Activated T-cell treated with anti-CD3 and anti-CD28 coated beads for 48 hours (primary cell): ENCODE measurements at places on chromosomes 12 and 14.

DNA sequence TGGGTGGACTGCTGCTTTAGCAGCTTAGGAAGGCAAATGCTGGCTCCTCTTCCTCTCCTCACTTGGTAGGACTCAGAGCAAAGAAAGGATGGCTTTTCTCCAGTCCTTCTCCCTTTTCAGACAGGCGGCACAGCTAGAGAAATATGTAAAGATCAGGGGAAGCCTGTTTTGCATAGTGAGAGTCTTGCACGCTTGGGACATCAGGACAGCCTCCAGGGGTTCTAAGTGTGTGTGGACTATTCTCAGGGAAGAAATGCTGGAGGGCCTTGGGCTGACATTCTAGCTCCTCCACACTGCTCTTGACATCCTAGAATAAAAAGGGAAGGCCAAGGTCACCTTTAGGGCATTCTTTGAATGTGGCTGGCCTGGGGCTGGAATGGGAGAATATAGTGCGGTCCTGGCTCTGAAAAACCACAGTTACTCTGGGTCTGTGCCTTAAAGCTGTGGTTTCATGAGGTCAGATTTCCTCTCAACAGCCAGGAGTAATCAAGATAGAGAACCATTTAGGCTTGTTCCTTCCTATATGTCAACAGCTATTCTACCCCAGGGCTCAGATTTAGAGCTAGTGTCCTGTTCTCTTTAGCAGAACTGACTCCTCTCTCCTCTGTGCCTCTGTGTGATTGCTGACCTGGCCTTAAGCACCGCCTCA lies 24.3 kb downstream of the CMA1 start:
- DNase-seq, result no peak

- DNase-seq, result no peak
Measured at GRCh38 chr12:19643635-19644034, 204.3 kb downstream of the AEBP2 start.

- DNase-seq, result no peak
Measured at GRCh38 chr12:81078469-81079196, 754 bp downstream of the ACSS3 start.

DNA sequence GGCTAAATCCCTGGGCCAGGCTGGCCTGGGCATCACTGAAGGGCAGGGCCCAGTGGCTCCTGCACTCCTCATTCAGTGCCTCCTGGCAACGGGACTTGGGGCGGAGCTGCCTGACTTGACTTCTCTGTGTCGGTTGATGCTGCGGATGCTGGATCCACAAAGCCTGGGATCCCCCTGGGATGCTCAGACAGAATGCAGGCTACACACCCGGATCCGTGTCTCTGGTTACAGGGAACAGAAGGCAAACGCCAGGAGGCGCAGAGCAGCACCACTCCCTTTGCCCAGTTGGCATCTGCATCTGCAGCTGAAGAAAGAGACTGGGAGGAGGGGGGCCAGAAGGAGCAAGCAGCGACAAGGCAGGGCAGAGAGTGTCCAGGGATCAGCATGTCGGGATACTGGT lies 154.5 kb upstream of the FKBP4 start:
- DNase-seq, result no peak

GRCh38 chr12:130572553-130572952 lies 143.5 kb downstream of the RIMBP2 start:
- no peak for DNase-seq

- no peak for DNase-seq
Measured at GRCh38 chr12:19904819-19905218, 463.5 kb upstream of the PDE3A start.

GRCh38 chr12:124232654-124232987 lies 62.3 kb upstream of the RFLNA start:
- no peak for DNase-seq

DNA sequence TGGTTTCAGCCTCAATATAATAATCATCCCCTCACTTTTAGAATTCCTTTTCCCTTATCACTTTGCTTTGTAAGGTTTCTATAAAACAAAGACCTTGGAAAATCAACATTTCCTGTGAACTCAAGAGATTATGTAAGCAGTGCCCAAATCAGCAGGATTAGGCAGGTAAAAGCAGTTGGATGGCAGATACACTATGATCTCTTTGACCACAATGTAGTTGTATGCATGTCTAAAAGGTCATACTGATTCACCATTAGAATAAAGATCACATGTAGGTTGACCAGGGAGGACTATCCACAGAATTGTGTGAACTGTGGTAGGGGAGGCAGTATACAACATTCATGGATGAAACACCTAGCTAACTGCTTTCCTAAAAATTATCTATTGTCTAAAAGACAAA lies 57.5 kb downstream of the DENND5B start:
- no peak for DNase-seq

DNA sequence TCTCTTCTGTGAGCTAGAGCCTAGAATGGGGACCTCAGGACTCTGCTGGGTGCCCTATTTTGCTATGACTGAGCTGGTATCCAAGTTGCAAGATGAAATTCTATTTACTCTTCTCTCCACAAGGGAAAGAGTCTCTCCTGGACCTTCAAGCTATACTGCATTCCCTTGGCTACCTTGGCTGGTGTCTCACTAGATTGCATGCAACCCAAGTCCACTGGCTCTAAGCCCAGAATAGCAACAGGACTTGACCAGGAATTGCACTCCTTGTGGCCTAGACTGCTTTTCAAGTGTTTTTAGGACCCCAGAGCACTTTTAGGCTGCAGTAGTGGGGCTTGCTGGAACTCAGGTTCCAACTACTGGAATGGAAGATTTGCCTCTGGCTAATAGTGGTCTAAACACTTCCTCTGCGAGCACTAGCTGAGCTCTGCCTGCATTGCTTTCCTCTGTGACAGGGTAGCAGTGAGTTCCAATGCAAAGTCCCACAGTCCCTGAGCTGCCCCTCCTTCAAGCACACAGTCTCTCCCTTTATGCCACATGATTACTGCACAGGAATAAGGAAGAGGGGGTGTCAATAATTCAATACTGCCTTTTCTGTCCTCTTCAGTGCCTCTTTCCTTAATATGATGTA lies 1009.1 kb upstream of the FLRT2 start:
- DNase-seq, result no peak

DNA sequence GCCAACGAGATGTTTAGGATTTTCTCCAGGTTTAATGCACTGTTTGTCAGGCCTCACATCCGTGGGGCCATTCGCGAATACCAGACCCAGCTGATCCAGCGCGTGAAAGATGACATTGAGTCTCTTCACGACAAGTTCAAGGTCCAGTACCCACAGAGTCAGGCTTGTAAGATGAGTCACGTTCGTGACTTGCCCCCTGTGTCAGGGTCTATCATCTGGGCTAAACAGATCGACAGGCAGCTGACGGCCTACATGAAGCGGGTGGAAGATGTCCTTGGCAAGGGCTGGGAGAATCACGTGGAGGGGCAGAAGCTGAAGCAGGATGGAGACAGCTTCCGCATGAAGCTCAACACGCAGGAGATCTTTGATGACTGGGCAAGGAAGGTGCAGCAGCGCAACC lies 21.6 kb downstream of the DYNC1H1 start:
- no peak for DNase-seq

DNA sequence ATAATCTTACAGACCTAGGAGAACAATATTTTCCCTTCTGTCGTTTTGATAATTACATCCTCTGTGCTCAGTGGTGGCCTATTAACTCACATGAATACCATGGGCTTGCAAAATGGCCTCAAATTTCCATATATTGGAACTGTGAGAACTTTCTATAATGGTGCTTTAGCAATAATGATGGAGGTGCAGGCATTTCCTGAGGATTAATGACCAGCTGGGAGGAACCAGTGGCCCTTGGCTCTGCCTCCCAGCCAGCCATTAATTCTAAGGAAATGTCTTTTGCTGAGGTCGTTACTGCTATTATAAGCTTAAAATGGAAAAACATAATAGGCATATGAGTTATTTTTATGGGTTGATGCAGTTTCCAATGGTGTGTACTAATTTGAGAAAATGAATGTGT lies 33.6 kb downstream of the HMGA2 start:
- DNase-seq, result no peak

DNA sequence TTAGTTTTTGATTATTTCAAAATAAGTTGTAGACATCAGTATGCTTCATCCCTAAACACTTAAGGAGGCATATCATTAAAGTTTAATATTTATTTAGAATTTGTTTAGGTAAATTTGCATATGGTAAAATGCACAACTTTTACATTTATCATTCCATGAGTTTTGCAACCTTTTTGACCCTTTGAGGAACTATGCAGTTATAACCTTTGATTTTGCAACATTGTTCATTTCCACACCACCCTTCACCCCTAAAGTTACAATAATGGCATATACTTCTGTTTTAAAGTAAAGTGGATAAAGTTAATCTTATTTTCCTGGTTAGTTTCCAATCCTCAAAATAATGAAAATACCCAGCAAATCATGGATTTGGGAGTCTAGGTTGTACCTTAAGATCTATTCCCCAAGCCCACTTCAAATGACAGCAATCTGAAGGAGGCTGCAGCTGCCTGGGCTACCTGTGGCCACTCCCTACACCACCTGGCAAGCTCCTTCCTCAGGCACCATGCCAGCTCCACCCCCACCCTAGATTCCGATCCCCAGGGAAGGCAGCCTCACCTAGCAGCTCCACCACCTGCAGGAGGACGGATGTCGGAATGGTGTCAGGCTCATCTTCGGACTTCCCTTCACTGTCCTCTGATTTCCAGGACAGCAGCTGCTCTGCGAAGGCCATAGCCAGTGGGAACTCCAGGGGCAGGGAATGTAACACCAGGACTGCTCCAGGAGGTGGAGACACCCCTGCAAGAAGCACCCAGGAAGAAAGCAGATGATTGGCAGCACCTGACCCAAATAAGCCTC lies 65.1 kb downstream of the TRAFD1 start:
- DNase-seq, result no peak

GRCh38 chr14:33364466-33364865 lies 425.8 kb downstream of the NPAS3 start:
- no peak for DNase-seq

DNA sequence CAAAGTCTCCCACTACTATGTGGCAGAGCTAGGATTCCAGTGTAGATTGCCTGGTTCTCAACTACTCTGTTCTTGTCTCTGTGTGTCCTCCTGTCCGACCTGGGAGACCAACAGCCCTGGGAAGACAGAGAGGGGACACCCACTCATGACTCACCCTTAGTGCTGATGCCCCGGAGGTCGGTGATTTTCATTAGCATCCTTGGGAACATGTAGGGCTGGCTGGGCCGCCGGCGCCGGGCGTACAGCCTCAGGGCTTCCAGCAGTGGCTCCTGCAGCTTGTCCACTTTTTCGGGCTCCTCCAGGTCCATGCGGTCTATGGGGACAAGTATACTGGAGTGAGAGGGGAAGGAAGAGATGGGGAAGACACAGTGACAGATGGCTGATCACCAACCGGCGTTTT lies 5.9 kb upstream of the ITGB7 start:
- DNase-seq, result no peak

DNA sequence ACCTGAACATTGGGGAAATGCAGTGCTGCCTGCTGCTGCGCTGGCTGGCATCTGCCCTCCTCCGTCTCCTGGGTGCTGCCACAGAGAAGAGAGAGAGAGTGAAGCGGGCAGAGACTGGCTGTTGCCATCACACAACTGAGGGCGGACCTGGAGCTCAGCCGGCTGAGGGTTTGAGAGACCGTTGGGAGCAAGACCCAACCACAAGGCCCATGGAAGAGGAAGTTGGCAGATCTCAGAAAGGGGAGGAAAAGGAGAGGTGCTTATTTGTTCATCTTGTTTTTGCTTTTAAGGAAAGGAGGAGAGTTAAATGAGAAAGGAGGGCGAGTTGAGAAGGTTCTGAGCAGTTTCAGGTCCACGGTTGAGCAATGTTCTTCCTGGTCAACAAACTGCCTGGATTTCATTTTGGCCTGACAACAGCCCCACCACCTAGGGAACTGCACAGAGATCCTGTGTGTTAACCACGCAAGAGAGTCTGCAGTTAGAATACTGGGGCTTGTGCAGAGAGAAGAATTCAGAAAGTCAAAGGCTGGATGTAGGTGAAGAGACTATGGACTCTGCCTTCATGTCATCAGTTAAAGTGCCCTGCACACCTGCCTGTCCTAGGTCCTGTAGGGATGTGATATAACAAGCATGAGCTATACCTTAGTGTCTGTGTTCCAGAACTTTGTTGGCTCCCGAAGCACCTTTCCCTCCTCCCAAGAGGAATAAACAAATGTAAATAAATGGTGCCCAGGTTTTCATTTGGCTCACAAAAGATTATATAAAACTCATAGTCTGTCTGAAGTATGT lies 124.6 kb downstream of the ETV6 start:
- DNase-seq, result no peak

DNA sequence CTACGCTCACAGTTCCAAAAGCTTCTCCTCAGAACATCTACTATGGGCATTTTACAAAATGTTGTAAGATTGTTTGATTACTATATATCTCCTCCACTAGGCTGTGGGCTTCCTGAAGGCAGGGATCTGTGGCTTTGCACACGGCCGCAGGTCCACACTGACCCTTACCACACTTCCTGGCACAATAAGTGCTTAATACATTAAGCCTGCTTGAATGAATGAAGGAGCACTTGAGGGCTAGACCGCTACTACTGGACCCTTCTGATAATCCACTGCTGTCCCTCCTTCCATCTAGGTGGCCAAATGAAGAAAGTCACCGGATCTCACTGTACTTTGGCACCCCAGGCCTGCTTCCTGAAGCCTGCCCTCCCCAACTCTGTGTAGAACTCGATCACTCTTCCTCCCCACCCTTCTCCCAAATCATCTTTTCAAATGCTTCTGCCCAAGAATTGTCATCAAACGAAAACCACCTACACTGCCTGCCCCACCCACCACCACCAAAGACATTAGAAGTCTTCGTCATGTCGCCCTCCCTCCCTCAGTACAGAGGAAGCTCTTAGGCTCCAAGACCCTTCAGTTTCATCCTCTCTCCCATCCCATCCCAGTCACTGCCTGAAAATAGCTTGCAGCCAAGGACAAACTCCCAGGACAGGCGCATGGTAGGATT lies 596 bp upstream of the ZBTB39 start:
- DNase-seq, result no peak

DNA sequence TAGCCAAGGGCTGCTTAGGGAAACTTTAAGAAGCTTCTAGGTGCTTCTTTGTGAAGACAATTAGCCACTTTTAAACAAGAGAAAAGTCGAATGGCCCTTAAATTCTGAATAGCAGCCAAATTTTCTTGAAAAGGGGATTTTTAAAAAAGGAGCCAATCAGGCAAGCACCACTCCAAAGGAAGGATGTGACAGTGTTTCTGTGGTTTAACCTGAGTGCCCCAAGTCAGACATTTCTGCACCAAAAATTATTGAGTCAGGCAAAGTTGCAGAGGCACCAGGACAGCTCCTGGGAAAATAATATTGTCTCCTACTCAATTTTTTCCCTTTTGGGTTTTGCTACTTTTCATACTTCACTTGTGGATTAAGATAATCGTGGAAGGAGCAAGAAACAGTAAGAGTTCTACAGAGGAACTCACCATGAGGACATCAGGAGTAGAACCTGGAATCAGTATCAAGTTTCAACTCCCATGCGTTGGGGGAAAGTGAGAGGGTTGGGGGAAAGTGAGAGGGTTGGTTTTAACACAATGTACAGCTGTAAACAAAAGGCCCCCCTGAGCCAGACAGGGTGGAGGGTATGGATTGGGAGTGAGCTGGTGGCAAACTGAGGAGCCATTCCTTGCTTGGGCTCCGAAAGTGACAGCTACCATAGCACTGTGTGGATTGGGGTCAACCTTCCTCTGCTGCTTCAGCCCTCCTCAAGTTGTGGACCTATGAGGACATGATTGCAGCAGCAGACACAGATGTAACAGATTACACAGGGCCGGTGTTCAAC lies 90.8 kb downstream of the SLC38A1 start:
- DNase-seq, result no peak
